Esophagus squamous epithelium (tissue), 5 donors: ENCODE measurements at places on chromosomes 3 and 15. TPM values are rescaled to one million over a fixed set of nuclear protein-coding genes. Genes with fewer than 3 reads are reported as not detected.

GRCh38 chr3:151008699-151009098 lies 36.2 kb upstream of the CLRN1 start:
- DNase-seq = no peak

Gene CASR
- 0.19 TPM for total RNA-seq

GRCh38 chr3:101828276-101828675 lies 21.0 kb upstream of the NFKBIZ start:
- DNase-seq = no peak

Gene GOLGA6L7
- not detected for total RNA-seq

Gene TRIM42
- not detected for total RNA-seq

DNA sequence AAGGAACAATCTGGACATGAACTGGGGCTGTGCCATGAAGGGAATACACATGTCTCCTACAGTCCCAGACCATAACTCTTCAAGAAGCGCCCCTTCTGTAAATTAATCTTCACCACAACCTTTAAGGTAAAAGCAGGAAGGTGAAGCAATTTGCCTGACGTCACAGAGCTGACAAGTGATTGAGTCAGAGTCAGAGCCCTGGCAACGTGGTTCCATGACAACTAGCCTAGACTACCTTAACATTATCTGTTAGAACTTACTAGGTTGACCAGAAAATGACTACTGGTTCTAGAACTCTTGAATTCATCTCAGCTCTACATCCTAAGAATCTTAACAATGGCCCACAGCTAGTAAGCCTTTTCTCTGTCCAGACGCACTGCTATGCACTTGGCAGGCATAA lies 124.6 kb downstream of the NTRK3 start:
- no peak for DNase-seq

Gene TNNC1
- total RNA-seq = not detected

Gene TMC3
- total RNA-seq = not detected

Gene KCNAB1
- total RNA-seq = 0.40 TPM

GRCh38 chr3:10247679-10248183 lies 528 bp upstream of the TATDN2 start:
- no peak for DNase-seq

DNA sequence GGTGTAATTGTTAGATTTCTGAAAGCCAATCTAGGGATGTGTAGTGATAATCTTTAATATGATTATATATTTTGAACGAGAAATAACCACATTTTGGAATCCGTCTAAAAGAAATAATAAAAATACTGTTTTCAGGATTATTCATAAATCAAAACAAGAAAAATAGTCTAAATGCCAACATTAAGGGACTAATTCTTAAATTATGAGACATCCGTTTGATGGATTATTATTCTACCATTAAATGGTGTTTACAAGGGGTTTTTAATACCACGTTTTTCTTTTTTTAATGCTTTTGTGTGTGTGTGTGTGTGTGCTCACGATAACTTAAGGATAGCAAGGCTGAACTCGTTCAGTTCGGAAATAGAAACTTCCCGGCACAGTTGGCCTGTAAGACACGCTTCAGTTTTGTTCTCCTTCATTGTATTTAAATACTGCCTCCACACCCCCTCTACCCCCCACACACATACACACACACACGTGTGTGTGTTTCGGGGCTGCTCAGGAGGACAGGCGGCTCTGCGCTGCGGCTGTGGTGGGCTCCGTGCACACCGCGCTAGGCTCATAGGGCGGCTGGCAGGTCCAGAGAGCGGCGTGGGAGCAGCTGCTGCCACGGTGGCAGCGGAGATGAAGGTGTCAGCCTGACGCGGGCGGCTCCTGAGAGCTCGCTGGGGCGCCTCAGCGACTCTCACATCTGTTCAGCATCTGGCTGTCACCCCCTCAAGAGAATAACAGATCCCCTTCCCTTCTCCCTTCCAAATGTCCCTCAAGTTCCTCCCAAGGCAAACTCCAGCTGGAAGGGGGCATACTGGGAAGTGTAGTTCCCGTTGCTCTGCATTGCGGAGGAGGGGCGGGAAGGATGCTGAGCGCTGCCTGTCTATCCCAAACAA lies 23.0 kb upstream of the ANP32A start:
- DNase-seq = no peak

Gene RAD18
- 2.5 TPM for total RNA-seq

DNA sequence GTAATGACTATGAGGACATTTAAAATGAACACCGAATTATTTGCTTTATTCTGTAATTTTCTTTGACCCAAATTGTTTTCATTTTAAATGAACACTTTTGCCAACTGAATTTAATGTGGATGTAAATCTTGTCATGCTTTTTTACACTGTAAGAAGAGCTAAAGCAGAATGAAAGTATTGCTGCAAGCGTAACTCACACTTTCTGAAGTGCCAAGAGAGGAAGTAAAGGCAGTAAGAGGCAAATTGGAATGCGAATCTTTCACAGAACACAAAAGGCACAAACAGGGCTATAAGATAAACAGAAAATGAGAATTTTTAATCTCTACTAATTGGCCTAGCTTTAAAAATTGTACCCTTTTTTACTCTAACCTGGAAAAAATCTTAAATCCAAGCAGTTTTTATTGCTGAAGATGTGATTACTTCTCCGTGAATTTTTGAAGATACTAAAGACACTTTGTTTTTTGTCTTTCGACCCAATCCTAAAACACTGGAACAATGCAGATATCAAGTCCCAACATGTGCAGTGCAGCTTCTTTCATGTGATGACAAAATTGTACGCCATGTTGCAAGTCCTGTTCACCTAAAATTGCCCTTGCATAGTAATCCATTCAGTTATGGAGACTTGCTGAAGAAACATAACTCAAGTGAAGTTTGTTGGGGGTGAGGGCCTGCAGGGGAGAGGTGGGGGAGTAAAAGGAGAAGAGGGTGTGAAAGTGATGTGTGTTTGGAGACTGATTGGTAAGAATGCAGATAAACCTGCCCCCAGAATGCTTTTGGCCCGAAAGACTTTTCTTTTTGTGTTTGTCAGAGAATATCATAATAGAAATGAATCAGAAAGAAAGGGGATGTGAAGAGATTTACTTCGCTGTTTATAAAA lies 1.4 kb downstream of the ARID3B start:
- no peak for DNase-seq

DNA sequence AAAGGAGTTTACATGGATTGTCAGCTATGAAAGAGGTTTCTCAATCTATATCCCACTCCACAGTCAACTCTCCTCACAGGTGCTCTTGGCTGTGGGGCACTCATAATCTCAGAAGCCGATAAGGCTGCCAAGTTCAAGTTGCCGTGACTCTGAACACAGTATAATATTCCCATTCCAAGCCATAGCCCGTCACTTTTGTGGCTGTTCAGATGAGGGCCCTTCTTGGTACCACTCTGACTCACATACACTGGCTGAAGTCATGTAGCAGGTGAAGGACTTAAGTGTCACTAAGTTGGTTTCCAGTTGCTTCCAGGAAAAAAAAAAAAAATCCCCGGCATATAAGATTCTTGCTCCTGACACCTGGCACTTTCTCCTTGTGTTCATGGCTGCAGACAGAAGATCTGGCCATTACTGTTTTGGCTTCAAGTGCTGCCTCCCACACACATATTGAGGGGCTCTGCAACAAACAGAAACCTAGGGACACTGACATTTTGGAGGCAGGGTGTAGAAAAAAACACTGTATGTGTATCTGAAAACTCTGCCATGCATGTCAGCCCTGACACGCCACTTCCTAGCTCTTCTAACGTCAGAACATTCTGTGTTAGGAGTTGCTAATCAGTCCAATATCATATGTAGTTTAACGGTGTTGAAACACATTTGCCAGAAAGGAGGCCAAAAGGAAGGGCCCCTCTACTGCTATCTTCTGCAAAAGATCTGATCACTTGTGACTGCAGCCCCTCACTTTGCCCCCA lies 170.2 kb upstream of the ICE2 start:
- no peak for DNase-seq

- DNase-seq = no peak
Observed at GRCh38 chr15:101459579-101460300, 29.8 kb downstream of the PCSK6 start.

- no peak for DNase-seq
Observed at GRCh38 chr3:188370081-188370830, 216.3 kb downstream of the LPP start.

- DNase-seq = no peak
Observed at GRCh38 chr3:77699125-77699691, 659.3 kb downstream of the ROBO2 start.

DNA sequence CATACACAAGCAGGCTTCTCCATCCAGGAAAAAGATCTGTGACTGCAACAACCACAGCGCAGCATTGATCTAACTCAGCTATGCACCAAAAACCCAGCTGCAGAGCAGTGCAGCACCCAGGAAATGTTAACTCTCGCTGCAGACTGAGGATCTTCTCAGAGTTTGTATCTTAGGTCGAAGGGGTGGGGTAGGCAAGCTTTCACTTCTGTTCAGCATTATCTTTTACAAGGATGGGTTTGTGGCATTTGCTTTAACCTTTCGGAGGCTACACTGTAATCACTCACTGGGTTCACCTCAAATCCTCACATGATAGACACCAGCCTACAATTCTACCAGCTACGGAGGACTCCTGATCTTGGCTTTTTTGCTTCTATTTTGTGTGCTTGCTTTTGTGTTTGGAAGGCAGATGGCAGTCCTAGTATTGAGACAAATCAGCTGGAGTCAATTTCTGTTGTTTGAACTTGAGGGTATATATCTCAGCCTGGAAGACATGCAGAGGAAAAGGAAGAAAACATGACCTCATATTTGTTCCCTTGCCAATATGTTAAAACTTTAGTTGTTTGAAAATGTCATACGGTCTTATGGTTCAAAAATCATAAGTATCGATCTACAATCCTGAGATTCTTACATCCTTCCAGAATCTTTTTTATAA lies 25.2 kb downstream of the LRRK1 start:
- no peak for DNase-seq

- DNase-seq = no peak
Observed at GRCh38 chr3:4852780-4853748, 126.2 kb upstream of the BHLHE40 start.

DNA sequence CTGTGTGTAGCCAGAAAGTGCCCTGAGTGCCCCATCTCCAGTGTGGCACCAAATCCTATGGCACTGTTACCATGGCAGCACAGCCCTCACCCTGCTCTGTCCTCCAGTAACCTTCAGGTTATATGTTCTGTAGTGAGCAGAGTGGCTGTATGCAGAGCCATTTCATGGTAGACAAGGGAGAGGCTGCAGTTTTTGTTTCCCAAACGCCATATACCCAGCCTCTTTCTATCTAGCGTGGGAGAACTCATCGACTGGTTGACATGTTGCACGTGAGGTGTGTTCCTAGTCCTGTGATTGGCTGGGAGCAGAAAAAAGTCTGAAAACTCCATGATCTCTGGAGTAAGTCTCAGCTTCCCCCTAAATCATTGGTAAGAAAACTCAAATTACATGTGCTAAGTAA lies 2.0 kb downstream of the SIDT1 start:
- DNase-seq = no peak

- DNase-seq = no peak
Observed at GRCh38 chr3:134161898-134162615, 88.6 kb downstream of the RYK start.

- no peak for DNase-seq
Observed at GRCh38 chr3:53120336-53120735, 9.9 kb downstream of the RFT1 start.

- DNase-seq = no peak
Observed at GRCh38 chr3:103513003-103513402, 1078.2 kb downstream of the ZPLD1 start.

DNA sequence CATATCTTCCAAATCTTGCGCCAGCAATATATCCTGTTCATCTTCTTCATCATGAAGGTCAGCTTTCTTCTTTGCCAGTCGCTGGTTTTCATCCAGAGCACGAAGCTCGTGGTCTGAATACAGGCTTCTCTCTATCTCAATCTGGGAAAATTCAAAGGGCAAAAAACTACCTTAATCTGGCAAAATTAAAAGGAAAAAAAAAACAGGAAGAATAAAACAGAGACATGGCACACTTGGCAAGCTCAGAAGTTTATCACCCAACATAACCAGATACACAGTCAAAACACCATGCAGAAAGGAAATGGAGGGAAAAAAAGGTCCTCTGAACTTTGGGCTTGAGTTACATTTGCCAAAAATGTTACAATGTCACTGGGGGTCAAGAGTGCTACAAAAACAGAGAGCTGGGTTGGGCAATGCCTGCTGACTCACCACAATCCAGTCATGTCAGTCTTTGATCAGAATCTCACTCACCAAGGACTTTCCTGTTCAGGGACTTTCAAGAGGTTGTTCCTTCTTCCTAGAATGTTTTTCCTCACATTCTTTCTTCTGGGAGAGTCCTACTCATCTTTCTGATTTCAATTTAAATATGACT lies 1.5 kb downstream of the MRPL46 start:
- DNase-seq = no peak

GRCh38 chr3:171309906-171310359 lies 150.3 kb downstream of the TNIK start:
- DNase-seq = no peak

- DNase-seq = no peak
Observed at GRCh38 chr3:133443649-133444422, 44.0 kb downstream of the BFSP2 start.

Gene ITIH4
- total RNA-seq = 0.22 TPM

DNA sequence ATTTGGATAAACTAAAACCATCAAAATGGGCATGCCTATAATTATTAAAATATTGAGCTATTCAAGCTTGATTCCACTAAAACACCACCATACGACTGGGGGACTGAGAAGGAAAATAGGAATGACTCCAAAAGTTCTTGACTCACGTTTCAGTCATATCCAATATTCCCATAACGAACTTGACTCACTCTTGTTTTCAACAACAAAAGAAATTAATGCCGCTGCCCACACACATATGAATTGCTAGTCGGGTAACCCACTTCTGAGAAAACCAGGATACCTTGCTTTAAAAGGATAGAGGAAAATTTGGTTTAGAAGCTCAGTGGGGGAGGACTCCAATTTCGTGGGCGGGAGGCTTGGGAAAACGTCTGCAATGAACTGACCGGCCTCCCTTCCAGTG lies 5.2 kb downstream of the HTR3C start:
- DNase-seq = no peak

Gene LRRC3B
- not detected for total RNA-seq

GRCh38 chr15:57198131-57198530 lies 178.2 kb upstream of the CGNL1 start:
- DNase-seq = no peak

- no peak for DNase-seq
Observed at GRCh38 chr3:107208100-107208499, 169.1 kb upstream of the CCDC54 start.

GRCh38 chr15:66498501-66499386 lies 1.2 kb upstream of the SNAPC5 start:
- DNase-seq = no peak

Gene GPR149
- not detected for total RNA-seq

DNA sequence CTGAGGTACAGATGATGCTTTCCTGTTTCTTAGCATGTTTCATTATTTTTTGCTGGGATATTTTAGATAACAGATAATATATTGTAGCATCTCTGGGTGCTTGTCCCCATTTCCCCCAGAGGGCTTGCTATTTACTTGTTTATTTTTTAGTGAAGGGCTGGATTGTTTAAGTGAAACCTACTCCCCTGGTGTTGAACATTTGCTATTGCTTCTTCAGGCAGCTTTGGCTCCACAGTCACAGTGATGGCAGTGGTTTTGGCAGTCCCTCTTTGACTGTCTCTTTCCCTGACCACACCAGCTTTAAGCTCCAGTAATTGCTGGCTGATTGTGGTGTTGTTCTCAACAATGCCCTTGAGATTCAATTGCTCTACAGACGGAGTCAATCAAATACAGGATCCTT lies 128.9 kb downstream of the KLF13 start:
- no peak for DNase-seq

Gene ISG20
- total RNA-seq = 22.2 TPM
